Activated CD8-positive, alpha-beta T cell treated with anti-CD3 and anti-CD28 coated beads, Interleukin-2, amount 10 ng/mL, durations not matched to agents 7 days and 5 days (primary cell): ENCODE measurements at places on chromosomes 6 and 20.
A peak's percentile ranks its signal among the peaks of the same experiment; 100 is the strongest.

DNA sequence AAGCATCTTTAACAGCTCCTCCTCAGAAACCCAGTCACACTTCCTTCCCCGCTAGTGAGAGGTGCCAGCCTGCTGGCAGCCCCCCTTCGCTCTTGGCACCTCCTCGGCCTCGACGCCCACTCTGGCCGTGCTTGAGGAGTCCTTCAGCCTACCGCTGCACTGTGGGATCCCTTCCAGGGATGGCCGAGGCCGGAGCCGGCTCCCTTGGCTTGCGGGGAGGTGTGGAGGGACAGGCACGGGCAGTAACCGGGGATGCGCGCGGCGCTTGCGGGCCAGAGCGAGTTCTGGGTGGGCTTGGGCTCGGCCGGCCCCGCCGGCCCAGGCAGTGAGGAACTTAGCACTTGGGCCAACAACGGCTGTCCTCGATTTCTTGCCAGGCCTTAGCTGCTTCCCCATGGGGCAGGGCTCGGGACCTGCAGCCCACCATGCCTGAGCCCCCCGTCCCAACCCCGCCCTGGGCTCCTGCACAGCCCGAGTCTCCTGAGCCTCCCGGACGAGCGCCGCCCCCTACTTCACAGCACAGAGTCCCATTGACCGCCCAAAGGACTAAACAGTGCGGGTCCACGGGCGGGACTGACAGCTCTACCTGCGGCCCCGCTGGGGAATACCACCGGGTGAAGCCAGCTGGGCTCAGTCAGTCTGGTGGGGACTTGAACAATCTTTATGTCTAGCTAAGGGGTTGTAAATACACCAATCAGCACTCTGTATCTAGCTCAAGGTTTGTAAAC is 51.6 kb downstream of the RIOK1 start:
- no peaks in the 10 kb centered on the region for H3K36me3 ChIP-seq
- H3K27me3 ChIP-seq, result no peaks in the 10 kb centered on the region
- H3K4me3 ChIP-seq, result no peak overlapping the region
- peaks cover 14% of the 10 kb centered on the region for H3K4me1 ChIP-seq

DNA sequence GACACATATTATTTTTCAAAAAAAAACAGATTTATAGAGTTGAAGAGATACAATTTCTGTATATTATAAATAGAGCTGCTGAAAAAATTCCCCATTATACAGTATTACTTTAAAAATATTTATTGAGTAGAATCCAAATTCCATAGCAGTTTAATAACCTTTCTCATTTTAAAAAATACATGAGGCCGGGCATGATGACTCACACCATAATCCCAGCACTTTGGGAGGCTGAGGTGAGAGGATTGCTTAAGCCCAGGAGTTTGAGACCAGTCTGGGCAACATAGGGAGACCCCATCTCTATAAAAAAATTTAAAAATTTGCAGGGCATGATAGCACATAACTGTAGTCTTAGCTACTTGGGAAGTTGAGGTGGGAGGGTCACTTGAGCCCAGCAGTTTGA is 13.0 kb downstream of the ATRN start:
- H3K27ac ChIP-seq, result no peak overlapping the region
- no peaks in the 10 kb centered on the region for H3K4me1 ChIP-seq
- no peak overlapping the region for H3K4me3 ChIP-seq
- H3K27me3 ChIP-seq, result no peaks in the 10 kb centered on the region

DNA sequence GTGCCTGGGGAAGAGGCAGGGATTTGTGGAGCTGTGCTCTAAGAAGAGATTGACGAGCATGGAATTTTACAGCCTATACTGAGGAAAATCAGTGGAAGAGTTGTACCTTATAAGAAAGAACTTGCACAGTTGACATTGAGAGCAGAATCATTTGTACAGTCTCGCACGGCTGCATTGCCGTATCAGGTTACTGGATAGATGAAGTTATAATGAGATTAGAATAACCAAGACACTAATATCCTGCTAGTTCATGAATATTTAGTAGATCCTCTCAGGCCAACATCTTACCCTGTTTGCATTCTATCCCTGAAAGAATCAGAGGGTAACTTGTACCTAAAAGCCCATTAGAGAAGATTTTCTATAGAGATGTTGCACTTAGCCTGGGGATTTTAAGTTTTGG is 447.1 kb downstream of the PREX1 start:
- DNase-seq, result no peak
- no peaks in the 10 kb centered on the region for H3K4me1 ChIP-seq
- H3K36me3 ChIP-seq, result no peaks in the 10 kb centered on the region
- H3K4me3 ChIP-seq, result no peak overlapping the region
- H3K27ac ChIP-seq, result no peak overlapping the region

- H3K4me3 ChIP-seq, result no peak overlapping the region
- H3K27ac ChIP-seq, result no peak overlapping the region
- H3K27me3 ChIP-seq, result no peaks in the 10 kb centered on the region
- no peak for DNase-seq
- no peaks in the 10 kb centered on the region for H3K36me3 ChIP-seq
Measured at GRCh38 chr6:140178935-140179334, 804.5 kb upstream of the CITED2 start.

DNA sequence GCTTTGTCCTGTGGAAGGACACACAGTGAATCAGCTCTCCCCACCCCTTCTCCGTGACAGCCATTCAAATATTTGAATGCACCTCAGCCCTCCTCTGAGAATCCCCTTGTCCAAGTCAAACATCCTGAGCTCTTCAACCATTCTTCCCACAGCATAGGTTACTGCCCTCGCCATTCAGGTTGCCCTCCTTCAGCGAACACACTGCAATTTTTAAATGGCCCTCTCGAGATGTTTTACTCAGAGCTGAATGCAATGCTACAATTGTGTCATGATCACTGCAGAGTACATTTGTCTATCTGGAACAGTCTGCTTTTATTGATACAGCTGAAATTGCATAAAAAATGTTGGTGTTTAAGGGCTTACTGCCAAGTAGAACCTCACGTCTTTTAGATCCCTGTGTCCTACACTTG is 48.9 kb downstream of the SLC2A12 start:
- H3K36me3 ChIP-seq, result no peaks in the 10 kb centered on the region
- H3K27ac ChIP-seq, result no peak overlapping the region
- peaks cover 16% of the 10 kb centered on the region for H3K27me3 ChIP-seq
- no peaks in the 10 kb centered on the region for H3K4me1 ChIP-seq
- no peak overlapping the region for H3K4me3 ChIP-seq

- no peak for DNase-seq
- H3K4me3 ChIP-seq, result peak overlapping the region; percentile 72
- H3K4me1 ChIP-seq, result peaks cover 23% of the 10 kb centered on the region
Measured at GRCh38 chr20:58693226-58694006, 816 bp downstream of the NPEPL1 start.
